NCI-H187 treated with DMSO at 0.1 percent for 48 hours (cell line): ENCODE measurements at places on chromosomes 13 and 19.

- no peak for DNase-seq
Measured at GRCh38 chr13:96248103-96248502, 158.2 kb downstream of the HS6ST3 start.

- no peak for DNase-seq
Measured at GRCh38 chr13:100824366-100824765, 149.8 kb upstream of the TMTC4 start.

GRCh38 chr19:11881151-11881800 is 6.3 kb upstream of the ZNF69 start:
- DNase-seq = no peak

DNA sequence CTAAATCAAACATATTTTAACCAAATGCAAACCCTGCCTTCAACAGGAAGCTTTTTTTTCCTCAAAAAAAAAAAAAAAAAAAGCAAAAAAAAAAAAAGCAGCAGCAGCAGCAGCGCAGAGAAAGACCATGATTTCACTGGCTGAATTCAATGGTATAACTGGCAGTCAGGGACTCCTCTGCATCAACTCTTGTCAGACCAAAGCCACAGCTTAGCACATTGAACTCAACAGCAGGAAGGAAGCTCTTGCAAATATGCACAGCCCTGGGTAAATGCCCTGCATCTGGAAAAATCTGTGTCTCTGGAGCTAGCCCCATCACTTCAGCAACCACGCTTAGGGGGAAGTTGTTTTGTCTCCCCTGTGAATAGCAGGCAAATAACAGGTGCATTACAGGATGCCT is 17.6 kb upstream of the DHRS12 start:
- no peak for DNase-seq

DNA sequence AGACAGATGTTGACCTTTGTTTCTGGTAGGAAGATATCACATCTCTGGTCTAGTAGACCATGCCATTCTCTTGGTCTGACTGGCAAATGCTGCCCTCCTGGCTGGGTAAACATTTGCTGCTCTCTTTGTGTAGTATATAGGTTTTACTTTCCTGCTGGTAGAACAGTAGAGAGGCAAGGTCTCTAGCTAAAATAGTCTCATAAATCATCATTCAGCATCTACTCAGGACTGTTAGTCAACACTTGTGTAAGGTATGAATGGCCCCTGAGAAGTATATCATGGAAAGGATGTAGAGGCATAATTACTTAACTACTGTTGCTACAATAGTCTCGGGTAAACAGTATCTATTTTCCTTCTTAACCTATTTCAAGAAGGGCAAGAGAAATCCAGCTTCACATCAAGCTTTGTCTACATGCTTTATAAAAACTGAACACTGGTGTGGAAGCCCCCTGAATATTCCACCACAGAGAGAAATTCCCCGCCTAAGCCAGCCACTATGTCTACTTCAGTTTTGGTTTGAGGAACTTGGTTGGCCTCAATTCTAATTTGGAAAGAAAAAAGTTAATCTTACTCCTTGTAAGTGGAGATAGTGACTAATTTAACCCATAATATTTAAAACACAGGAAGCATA is 18.4 kb upstream of the MYCBP2 start:
- DNase-seq = peak; percentile 95
